ENCODE measurements at places on chromosomes 4 and X.

- no peak for DNase-seq
Measured at GRCh38 chr4:18675586-18676525, 654.3 kb upstream of the LCORL start.

- DNase-seq, result no peak
Measured at GRCh38 chr4:4568806-4569427, 27.1 kb upstream of the STX18 start.

GRCh38 chrX:17824980-17825379 is 36.1 kb downstream of the RAI2 start:
- DNase-seq, result no peak

GRCh38 chrX:132489578-132490419 is 961 bp upstream of the MBNL3 start:
- no peak for DNase-seq

DNA sequence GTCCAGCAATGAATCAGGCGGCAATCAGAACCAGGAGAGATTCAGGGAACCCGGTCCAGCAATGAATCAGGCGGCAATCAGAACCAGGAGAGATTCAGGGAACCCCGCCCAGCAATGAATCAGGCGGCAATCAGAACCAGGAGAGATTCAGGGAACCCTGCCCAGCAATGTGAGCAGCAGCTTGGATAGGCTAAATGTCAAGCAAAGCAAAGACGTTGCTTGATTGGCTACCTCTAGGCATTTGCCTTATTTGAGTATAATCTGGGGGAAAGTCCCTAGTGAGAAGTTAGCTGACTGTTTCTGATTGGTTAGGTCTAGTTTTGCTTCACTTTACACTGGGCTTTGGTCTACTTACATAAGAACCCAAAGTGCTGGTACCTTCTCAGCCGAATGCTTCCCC is 1212.2 kb upstream of the TENM3 start:
- DNase-seq, result no peak

DNA sequence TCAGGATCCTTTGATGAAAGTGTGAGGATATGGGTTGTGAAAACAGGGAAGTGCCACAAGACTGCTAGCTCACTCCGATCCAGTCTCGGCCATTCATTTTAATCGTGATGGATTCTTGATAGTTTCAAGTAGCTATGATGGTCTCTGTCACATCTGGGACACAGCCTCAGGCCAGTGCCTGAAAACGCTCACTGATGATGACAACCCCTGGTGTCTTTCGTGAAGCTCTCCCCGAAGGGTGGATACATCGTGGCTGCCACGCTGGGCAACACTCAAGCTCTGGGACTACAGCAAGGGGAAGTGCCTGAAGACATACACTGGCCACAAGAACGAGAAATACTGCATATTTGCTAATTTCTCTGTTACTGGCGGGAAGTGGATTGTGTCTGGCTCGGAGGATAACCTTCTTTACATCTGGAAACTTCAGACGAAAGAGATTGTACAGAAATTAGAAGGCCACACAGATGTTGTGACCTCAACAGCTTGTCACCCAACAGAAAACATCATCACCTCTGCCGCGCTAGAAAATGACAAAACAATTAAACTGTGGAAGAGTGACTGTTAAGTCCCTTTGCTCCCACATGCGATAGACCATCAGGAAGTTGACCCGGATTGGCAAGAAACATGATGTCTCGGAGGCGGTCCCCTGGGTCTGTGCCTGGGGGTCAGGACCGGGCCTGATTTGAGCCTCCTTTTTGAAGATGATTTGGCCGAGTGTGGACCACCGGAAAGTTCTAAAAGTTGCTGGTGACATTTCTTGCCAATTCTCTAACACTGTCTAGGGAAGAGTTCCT is 22.2 kb downstream of the LIAS start:
- DNase-seq, result no peak

DNA sequence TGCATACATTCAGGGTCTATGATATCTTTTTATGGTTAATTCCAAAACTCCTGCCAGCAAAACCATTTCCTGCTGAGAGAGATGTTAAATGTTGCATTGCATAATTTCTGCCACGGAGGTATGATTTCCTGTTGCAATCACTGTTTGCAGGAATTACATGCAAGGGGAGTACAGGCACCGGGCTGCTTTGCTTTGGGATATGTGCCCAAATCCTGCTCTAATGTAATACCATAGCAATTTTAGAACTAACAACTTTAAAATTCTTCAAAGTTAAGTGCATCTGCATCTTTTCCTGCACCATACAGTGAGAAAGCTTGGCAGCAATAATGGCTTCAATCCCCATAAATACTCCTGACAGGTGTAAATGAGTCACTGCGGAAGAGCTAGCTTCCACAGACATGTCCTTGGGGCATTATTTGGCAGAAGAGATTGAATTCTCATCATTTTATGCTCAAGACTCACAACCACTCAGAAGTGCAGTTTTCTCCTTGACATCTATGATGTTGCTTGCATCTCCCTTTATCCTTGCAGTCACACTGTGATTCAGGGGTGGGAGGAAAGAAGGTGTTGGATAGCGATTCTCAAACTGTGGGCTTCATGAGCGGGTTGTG is 29.6 kb downstream of the TRIM2 start:
- DNase-seq, result peak; percentile 67

DNA sequence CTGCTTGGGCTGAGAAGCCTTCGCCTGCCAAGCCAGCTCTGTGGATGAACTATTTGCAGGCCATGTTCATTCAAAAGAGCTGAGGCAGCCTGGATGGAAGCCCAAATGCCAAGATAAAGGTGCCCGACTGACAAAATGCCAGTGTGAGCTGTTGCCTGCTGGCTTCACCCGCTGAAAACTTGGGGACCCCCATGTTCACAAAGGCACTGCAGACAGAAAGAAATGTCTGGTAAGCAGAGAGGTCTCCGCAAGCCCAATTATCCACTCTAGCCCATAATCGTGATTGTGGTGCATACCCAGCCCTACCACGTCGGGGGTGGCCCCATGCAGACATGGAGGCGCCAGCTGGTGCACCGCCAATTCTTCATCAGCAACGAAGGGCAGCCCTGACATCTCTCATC is 13.0 kb upstream of the SMIM20 start:
- no peak for DNase-seq

GRCh38 chr4:20431543-20431951 is 179.8 kb downstream of the SLIT2 start:
- no peak for DNase-seq

- DNase-seq, result peak; percentile 20
Measured at GRCh38 chrX:86148024-86148511, at the start of gene DACH2. TSS of gene DACH2 (plus strand) at chrX:86148451.

- DNase-seq, result no peak
Measured at GRCh38 chr4:172899861-172900260, 268.8 kb upstream of the GALNT7 start.

- no peak for DNase-seq
Measured at GRCh38 chr4:45646885-45647590, 476.8 kb downstream of the GABRG1 start.

DNA sequence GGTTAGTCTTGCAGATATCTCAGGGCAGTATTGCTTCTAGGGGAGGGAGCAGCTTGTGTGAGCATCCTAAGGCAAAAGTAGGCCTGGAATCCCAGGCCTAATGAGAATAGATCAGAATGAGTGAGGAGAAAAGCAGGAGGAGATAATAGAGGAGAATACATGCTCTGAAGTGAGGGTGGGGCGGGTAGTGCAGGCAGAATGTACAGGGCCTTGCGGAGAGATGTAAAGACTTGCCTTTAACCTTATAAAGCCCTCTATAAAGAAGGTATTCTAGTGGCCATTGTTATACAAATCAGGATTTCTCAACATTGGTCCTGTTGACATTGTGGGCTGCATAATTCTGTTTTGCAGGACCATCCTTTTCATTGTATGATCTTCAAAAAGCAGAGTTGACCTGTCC is 855.3 kb downstream of the PCDH7 start:
- no peak for DNase-seq

GRCh38 chr4:53920883-53921282 is 143.5 kb downstream of the CHIC2 start:
- no peak for DNase-seq

GRCh38 chr4:68445111-68445510 is 2.2 kb upstream of the TMPRSS11E start:
- no peak for DNase-seq

DNA sequence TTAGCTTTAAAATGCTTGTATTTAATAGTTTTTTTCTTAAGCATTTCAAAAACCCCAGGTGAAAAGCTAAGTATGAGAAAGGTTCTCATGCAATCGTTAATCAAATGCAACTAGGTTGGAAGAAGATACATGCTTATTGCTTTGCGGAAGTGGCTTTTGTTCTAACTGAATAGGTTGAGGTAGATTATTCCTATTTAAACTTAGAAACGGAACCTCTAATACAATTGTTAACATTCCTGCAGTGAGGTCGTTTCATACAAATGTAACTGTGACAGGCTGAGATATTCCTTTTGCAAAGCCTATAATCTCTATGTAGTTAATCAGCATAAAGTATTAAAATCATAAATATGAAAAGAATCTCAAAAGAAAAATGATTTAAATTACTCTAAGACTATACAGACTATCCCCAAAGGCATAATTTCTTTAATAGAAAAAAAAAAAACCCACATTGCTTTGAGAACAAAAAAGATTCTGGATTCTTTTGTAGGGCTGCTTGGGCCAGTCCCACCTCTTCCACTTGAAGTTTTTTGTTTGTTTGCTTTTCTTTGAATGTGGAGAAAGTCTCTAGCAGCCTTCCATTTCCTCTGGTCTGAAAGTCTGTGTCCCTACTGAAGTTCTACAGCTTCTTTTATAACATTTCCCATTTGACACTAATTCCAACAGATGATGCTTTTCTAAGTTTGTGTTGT is 25.6 kb upstream of the SORBS2 start:
- DNase-seq, result no peak

GRCh38 chr4:170610434-170610833 is 520.7 kb upstream of the AADAT start:
- no peak for DNase-seq

- no peak for DNase-seq
Measured at GRCh38 chr4:77375866-77376607, 219.0 kb downstream of the CCNG2 start.

DNA sequence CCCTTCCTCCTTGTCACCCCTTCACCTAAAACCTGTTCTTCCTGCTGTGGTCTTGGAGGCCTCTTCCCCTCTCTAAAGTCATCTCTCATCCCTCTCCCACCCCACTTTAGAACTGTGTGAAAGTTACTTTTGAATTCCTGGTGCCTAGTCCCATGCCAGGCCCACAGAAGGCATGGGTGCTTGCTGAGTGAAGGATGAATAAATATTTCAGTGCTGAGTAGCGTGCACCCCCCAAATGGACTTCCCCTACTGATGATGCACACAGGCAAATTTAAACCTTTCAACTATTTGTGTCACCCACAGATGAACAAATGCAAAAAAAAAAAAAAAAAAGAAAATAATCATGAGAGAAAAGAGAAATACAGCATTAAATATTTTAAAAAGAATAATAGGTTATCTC is 19.8 kb downstream of the PSMD10 start:
- DNase-seq, result no peak

GRCh38 chr4:4782969-4783368 is 76.5 kb upstream of the MSX1 start:
- no peak for DNase-seq

GRCh38 chrX:74536832-74537371 is 77.5 kb downstream of the RLIM start:
- no peak for DNase-seq

DNA sequence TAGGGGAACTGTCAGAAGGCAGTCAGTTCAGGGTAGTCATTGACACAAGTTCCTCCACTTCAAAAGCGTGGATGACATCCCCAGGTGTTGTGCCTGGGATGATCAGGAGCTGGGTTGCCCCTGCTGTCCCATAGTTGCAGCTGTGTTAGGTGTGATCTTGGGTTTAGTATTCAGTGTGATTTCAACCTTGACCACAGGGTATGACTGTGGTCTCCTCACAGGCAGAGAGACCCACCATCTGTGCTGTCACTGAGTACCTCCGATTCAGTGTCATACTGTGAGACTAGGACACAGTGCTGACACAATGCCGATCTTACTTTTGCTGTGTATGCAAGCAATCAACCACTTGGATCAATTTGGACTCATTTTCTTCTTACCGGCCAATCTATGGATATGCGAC is 25.2 kb downstream of the FOXR2 start:
- DNase-seq, result no peak

- DNase-seq, result no peak
Measured at GRCh38 chr4:174358829-174359228, 75.1 kb downstream of the CEP44 start.

GRCh38 chrX:44675362-44676024 is 132.8 kb upstream of the FUNDC1 start:
- DNase-seq, result peak; percentile 26

- DNase-seq, result no peak
Measured at GRCh38 chrX:39752815-39753214, 344.9 kb downstream of the BCOR start.

GRCh38 chr4:76897536-76898384 is at the start of gene SOWAHB:
TSS of gene SOWAHB (minus strand) at chr4:76898144. CDS start at chr4:76897849, 295 bp downstream.
- DNase-seq, result no peak

GRCh38 chr4:77917075-77917474 is 54.4 kb downstream of the MRPL1 start:
- no peak for DNase-seq

DNA sequence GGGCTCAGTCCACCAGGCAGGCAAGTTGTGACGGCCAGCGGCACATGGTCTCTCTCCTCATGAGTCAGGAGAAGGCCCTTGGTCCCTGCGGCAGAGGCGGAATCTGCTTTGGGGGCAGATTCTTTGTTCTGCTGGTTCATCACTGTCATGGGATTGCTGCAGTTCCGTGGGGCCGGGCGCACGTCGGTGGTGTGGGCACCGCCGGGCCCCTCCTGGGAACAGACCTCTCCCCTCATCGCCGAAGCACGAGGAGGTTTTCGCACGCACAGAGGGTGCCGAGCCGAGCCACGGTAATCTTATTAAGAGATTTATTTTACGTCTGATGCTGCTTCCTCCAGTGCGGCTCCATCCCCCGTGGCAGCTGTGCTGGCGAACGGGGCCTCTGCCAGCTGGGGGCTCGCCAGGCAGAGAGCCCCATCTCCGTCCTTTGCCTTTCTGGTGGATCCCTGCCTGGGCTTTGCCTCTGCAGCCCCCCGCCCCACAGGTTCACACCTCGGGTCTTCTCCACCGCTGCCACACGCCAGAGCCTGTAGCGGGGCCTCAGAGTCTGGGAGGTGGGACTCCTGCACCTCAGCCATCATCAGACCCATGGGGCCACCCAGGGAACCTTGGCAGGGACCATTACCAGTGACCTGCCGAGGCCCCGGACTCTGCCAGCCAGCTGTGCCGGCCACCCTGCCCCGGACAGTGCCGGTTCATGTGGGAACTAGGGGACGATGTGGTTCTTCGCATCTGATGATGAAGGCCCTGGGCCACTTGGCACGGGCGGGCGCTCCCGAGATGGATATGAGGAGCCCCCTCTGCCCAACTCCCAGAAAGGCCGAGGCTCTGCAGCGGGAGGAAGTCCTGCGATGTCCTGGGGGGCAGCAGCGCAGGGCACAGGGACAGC is 86.7 kb upstream of the NKX1-1 start:
- DNase-seq, result no peak

GRCh38 chr4:18075823-18076433 is 54.4 kb upstream of the LCORL start:
- DNase-seq, result no peak
